Muscle of back (tissue), 13 donors: ENCODE measurements at places on chromosomes 7 and 10.
A peak's percentile ranks its signal among the peaks of the same experiment; 100 is the strongest.

- no peak for DNase-seq
Measured at GRCh38 chr7:130112093-130112492, 41.8 kb downstream of the KLHDC10 start.

DNA sequence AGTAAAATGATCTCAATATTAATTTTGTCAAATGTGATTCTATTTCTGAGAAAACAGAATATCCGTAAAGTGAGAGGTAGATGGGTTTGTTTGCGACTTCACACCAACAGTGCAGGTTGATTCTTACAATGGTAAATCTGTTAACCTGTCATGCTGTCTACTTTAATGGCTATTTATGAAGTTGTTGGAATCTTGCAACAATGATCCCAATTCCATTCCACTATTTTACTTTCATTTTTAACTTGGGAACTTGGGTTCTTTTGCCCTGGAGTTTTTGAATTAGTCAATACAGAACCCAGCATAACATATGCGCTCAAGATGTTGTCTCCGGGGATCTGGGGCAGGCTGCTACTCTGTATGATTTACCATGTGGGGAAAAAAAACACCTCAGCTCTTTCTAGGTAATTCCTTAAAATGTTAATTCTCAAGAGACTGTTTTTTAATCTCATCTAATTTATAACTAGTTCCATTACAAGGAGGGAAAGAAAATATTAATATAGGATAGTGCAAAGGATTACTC is 1.2 kb downstream of the LGI1 start:
- no peak for DNase-seq

DNA sequence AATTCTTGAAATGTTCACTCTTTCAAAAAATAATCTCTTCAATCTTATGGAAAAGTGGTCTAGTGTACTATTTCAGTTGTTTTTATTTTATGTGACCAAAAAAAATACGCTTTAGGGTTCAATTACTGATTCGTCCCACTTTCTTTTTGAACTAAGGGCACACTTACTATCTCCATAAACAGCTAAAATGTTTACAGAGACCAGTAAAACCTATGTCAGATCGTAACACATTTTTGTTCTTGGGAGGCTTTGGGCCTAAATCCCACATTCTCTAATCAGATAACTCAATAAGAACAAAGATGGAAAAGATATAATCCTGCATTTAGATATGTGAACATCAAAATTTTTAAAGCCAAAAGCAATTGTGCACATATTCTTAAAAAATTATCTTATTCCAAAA is 29.8 kb upstream of the EPC1 start:
- DNase-seq, result no peak

- DNase-seq, result peak; percentile 81
Measured at GRCh38 chr7:139776486-139777132, 1.2 kb downstream of the HIPK2 start.

- no peak for DNase-seq
Measured at GRCh38 chr10:83492004-83492403, 647.3 kb upstream of the GHITM start.

DNA sequence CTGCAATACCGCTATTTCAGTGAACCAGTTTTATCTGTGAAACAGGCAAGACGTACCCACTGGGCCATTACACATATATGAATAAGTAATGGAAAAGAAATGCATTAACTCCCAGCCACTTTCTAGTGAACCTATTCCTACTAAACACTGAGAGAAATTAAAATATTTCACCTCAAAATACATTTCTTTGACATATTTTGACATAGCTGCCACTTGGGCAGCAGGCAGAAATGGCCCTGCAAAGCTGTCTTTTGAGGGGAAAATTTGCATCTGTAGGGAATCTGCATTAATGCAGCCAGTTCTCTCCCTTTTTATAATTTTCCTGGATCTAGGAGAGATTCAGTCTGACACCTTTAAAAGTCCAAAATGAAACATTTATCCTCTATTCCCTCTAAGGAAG is 714.8 kb upstream of the POM121L12 start:
- no peak for DNase-seq

GRCh38 chr7:133349101-133349500 is 96.2 kb downstream of the EXOC4 start:
- DNase-seq, result no peak

- DNase-seq, result no peak
Measured at GRCh38 chr7:129561677-129562359, 49.7 kb upstream of the NRF1 start.

GRCh38 chr10:93299606-93300287 is 182.4 kb downstream of the MYOF start:
- no peak for DNase-seq

DNA sequence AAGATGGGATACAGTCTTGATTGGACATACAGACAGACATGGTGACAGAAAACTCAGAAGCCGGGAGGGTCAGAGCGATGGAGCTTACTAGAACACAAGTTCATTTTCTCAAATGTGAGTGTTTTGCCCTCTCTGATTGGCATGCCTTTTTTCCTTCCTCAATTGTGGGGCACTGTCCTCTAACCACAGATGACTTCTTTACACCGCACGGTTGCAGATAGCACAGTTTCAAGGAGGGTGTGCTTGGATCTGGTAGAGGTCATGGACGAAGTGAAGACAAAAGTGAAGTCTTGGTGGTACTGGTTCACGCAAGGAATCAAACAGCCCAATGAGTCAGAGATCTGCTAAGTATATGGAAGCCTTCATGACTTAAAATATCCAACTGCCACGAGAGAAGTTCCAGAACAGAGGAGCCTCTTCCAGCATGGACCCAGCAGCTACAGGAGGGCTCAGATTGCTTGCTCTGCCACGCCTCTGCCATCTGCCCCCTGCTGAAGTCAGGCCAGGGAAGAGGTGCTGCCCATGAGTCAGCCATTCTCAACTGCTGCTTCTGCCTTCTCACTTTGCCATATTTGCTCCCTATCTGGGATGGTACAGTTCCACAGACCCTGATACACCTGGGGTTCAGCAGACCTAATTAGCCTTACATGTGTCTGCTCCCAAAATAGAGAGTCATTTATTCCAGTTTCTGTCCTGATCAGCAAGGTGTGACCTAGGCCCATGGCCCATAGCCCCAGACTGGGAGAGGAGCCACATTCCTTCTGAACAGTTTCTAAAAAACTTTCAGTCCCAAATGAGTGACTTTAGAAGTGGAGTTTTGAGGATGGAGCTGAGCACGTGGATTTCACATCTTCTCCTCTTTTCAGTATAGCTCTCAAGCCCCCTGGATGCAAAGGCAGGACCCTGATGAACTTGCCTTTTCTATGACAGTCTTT is 413.8 kb downstream of the KCNMA1 start:
- no peak for DNase-seq

- DNase-seq, result peak; percentile 78
Measured at GRCh38 chr10:17206210-17206709, 4.8 kb upstream of the TRDMT1 start.

- no peak for DNase-seq
Measured at GRCh38 chr7:152663148-152663740, 12.7 kb downstream of the XRCC2 start.

GRCh38 chr10:63256009-63256773 is 123.1 kb downstream of the NRBF2 start:
- no peak for DNase-seq

DNA sequence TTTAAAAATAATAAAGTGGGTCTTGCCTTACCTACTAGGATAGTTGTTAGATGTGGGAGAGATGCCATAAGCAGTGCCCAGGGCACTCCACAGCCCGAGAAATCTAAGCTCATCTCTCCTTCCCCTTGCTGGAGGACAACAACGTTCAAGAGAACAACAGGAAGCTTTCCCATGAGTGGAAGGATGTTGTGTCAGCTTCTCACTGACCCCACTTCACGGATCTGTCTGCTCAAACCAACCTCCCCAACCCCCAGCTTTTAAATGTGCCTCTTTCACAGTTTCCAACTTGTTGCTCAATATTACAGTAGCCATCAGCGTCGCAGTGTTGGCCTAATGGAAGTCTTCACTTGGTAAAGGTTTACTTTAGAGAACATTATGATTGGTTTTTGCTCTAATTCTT is 72.1 kb downstream of the PTPRE start:
- peak; percentile 24 for DNase-seq

GRCh38 chr7:92880212-92881090 is 44.1 kb upstream of the CDK6 start:
- no peak for DNase-seq

GRCh38 chr7:36986948-36987724 is 262.8 kb upstream of the AOAH start:
- DNase-seq, result no peak

- no peak for DNase-seq
Measured at GRCh38 chr10:43284341-43284910, 17.6 kb upstream of the RASGEF1A start.

DNA sequence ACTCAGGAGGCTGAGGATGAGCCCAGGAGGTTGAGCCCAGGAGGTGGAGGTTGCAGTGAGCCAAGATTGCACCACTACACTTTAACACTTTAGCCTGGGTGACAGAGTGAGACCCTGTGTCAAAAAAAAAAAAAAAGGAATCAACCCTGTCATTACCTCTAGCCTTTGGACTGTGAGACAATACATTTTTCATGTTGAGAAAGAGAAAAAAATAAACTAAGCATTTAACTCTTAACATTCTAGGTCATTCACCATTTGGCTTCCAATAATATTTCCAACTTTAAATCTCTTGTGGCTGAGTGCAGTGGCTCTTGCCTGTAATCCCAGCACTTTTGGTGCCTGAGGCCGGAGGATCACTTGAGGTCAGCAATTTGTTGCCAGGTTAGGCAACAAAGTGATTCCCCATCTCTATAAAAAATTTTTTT is 41.9 kb upstream of the TPST1 start:
- DNase-seq, result no peak

GRCh38 chr7:47743965-47744591 is 162.2 kb upstream of the TNS3 start:
- no peak for DNase-seq

DNA sequence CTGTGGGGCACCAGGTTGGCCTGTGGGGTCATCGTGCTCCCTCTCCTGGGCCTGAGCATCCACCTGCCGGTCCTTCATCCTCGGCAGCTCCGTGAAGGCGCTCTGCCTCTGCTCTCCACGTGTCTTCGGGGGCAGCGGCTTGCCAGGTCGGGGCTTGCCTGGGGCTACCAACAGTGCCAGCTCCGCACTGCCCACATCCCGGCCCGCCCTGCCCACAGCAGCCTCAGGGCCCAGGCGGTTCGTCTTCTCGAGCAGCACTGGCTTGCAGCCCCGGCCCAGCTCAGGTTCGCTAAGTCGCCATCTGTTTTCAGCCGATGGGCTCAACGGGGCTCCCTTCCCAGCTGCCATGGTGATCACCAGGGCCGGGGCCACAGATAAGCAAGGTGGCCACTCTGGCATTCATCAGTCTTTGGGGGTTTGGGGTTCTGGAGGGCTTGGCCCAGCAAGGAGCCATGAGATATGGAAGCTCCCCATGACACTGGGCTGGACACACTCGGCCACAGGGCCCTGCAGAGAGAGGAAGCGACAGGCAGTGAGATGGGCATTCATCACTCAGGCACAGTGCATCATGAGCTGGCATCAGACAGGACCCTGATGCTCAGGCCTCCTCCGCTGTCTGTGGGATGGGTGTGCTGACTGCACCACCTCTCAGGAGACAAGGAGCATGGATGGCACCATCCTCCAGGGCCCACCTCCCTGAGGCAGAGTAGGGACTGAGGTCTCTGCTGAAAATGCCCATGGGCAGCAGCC is 15.5 kb downstream of the ZNF488 start:
- no peak for DNase-seq

GRCh38 chr7:33601101-33601500 is 304.2 kb upstream of the BMPER start:
- no peak for DNase-seq

DNA sequence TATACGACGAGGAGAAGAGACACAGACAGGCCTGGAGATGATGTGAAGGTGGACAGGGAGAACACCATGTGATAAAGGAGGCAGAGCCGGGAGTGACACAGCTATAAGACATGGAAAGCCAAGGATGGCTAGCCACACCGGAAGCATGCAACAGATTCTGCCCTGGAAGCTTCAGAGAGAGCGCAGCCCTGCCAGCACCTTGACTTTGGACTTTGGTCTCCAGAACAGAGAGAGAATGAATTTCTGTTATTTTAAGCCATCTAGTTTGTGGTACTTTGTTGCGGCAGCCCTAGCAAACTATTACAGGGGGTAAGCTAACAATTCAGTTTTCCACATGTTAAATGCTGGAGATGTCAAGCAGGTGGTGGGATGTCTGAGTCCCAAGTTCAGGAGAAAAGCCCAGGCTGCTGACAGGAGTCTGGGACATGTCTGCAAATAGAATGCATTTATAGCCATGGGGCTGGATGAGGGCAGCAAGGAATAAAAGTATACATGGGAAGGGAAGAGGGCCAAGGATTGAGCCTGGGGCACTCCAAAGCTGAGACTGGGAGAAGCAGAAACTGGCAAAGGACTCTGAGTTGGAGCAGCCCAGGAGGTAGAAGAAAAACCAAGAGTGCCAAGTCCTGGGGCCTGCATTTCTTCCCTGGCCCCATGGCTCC is 65.1 kb downstream of the ATXN7L1 start:
- DNase-seq, result no peak

- DNase-seq, result no peak
Measured at GRCh38 chr7:14048889-14049288, 59.4 kb upstream of the ETV1 start.

GRCh38 chr7:78073609-78074382 is 275.2 kb downstream of the PHTF2 start:
- DNase-seq, result no peak

- no peak for DNase-seq
Measured at GRCh38 chr7:1007901-1008300, 24.9 kb downstream of the CYP2W1 start.

DNA sequence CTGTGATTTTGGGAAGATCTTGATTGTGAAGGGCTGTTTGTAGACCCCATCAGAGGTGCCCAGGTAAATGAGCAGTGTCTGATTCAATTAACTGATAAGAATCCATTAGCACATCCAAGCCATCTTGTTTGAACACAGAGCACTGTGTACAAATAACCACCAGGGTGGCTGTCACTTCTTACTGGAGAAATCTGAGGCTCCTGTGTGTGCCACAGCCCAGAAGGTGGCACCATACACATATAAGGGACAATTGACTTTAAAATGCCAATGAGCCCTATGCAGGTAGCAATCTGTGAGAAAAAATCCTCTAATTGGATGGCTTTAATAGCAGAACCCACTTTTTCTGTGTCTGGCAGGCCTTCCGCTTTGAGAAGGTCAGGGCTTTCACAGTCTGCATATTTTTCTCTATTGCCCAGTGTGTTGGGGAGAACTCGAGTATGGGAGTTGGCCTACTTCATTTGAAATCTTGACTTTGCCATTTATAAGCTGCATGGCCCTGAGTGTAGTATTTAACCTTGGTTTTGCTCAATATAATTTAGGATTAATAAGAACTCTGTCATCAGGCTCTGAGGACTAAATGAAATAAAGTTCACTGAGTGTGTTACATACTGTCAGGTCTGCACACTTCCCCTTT is 517.4 kb downstream of the CCSER2 start:
- DNase-seq, result no peak

GRCh38 chr10:49139028-49139845 is 5.4 kb upstream of the FAM170B start:
- DNase-seq, result no peak
